ENCODE measurements at places on chromosomes 7 and 10. TPM values are rescaled to one million over a fixed set of nuclear protein-coding genes. Genes with fewer than 3 reads are reported as not detected.

ZNF37A gene
- 25.8 TPM for total RNA-seq

MMD2 gene
- total RNA-seq: not detected

BTBD16 gene
- not detected for total RNA-seq

ADRA2A gene
- total RNA-seq: not detected

APBB1IP gene
- total RNA-seq: 59.3 TPM

FXYD4 gene
- total RNA-seq: not detected

C10orf53 gene
- total RNA-seq: not detected

SDK1 gene
- total RNA-seq: 0.20 TPM

TFR2 gene
- total RNA-seq: 9.8 TPM

WNT16 gene
- not detected for total RNA-seq

HSPA12A gene
- total RNA-seq: 0.05 TPM

Measured in T-helper 1 cell treated with Interleukin-12 subunit alpha and Interleukin-12 subunit beta and Interleukin-4 antibody, amounts not matched to agents 30 ng/mL and 1 ng/mL, for 36 hours (primary cell).